Heart left ventricle (tissue), 16 donors: ENCODE measurements at places on chromosomes 7 and 10. TPM values are rescaled to one million over a fixed set of nuclear protein-coding genes. Genes with fewer than 3 reads are reported as not detected.

DNA sequence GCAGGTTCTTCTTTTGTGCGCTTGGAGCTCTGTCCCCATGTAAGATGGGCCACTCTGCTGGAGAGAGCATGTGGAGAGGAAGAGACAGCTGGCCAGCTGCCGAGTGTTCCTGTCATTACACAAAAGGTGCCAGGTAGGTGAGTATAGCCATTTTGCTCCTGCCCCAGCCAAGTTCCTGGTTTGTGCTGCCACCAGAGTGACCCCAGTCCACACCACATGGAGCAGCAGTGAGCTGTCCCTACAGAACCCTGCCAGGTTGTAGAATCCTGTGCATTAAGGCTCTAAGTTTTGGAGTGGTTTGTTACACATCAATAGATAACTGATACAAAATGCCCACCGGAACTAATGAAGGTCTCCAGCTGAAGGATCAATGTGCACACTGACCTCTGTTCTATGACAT, 84.6 kb upstream of the GHITM start:
- no peak for DNase-seq

- DNase-seq = no peak
Measured at GRCh38 chr7:3106361-3106826, 62.7 kb upstream of the CARD11 start.

- no peak for DNase-seq
Measured at GRCh38 chr7:734214-734613, 7.1 kb upstream of the PRKAR1B start.

DNA sequence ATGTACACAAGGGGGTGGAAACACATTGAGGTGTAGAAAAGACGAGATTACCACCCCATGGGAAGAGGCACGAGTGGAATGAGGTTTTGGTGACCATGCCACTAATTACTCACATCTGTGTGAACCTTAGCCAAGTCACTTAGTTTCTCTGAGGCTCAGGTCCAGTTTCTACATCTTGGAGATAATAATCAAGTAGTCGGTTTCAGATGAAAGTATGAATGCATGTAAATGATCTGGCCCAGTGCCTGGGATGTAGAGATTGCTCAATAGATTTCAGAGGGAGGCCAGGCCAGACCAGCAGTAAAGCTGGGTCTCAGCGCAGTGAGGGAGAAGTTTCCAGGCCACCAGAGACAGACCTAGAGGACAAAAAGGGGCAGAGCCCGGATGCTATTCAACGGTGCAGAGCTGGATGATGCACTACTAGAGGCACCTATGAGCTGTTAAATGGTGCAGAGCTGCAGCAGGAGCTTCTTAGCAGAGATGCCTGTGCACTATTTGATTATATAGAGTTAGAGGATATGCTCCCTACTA, 725.1 kb downstream of the GRID1 start:
- DNase-seq = no peak

DNA sequence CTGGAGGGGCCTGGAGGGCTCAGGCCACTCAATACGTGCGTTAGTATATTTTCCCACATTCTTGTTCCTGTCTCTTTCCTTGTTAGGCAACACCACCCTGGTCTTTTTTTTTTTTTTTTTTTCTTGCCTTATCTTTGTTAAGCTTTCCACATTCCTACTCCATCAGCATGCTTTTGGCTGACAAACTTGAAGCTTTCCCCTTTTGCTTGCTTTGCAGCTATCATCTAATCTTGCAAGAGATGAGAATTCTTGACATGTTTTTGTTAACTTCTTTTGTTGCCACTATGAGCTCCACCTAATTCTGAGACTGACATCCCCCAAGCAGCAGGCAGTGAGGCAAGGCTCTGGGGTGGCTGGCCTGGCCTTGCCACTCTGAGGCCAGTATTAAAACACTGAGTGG, 52.5 kb upstream of the NRP1 start:
- DNase-seq = no peak

DNA sequence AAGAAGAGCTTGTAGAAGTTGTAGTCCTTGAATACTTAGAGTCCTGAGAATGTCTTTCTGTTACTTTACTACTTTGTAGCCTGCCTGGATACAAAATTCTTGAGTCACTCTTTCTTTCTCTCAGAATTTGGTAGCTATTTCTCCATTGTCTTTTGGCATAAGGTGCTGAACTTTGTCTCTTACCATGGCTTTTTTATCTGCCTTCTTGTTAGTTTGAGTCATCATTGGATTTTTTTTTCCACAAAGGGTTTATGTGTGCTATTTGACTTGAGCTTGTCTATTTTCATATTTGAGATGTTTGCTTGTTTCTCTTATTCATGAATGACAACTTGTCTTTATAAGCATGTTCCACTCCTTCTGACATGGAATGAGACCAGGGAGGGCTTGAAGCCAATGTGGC, 74.5 kb upstream of the EXOC6 start:
- DNase-seq = no peak

DNA sequence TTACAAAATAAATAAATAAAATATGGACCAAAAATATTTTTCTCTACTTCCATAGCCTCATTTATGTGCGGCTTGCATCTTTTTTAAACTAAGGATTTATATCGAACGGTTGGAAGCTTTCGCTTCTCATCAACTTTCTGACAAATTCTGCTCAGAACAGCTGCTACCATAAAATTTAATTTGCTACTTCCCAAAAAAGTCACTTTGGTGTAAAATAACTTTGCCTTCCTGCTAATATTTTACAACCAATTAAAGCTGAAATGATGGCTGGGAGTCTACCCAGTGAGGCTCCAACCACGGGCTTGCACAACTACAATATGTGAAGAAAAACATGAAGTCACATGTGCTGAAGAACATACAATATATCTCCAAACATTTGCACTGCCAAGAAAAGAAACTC, 253.1 kb upstream of the NEBL start:
- no peak for DNase-seq

GRCh38 chr10:74117738-74118137, 32.9 kb downstream of the AP3M1 start:
- DNase-seq = no peak

DNA sequence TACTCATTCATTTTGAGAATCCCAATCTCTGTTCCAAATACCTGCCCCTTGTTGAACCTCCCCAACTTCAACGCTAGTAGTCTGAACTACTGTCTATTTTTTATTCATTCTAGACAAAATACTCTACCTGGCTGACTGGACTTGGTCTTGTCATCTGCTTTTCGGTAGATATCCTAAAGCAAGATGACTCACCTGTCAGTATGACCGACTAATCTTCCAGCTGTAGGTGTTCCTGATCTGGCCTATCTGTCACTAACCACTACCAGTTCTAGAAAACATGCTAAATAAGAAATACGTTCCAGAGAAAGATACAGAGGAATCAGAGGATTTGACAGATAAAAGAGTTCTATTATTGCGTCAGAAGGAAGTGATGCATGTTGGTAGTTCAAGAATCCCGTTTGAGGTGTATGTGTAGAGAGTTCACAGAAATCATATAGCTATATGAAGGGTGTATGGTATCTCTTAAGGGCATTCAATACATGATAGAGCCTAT, 81.1 kb downstream of the IDE start:
- DNase-seq = no peak

- DNase-seq = peak; percentile 42
Measured at GRCh38 chr10:69729326-69730048, 72.2 kb upstream of the COL13A1 start.

Gene PPP1R17
- not detected for total RNA-seq

Gene LRRD1
- 0.19 TPM for total RNA-seq

Gene ELN
- 24.3 TPM for total RNA-seq

Gene OR6V1
- total RNA-seq = not detected

Gene ATP6V0A4
- not detected for total RNA-seq

Gene STRIP2
- 11.4 TPM for total RNA-seq
